ENCODE measurements at places on chromosomes 3 and 15. TPM values are rescaled to one million over a fixed set of nuclear protein-coding genes. Genes with fewer than 3 reads are reported as not detected.

DNA sequence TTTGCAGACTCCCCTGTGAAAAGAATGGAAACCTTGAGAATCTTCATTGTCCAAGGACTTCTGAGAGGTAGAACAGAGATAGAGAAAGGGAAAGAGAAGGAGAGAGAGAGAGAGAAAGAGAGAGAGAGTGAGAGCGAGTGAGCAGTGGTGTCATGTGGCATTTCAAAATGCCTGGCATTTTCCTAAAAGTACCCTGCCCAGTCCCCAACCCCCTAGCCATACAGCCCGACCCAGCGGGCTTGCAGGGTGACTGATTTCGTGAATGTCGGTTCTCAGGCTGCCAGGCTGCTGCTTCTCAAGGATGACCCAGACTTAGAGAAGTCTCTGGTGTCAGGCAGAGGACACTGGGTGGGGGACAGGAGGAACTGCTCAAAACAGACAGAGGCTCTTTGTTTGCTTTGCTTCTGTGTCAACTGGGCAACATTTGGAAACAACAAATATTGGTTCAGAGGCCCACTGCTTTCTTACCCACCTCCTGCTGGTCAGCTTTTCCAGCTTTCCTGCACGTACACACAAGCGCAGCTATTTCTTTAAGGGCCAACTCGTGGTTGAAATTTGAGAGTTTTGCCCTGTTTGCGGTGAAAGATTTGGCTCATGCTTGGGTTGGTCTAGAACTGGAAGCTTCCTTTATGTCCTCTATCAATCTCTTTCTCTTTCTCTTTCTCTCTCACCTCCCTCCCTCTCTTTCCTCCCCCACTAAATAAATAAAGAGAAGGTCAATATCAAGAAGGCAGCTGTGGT, 3.7 kb upstream of the TF start:
- no peak overlapping the region for H3K4me3 ChIP-seq
- no peak overlapping the region for H3K27ac ChIP-seq
- peaks cover 9% of the 10 kb centered on the region for H3K36me3 ChIP-seq
- no peak for DNase-seq
- H3K27me3 ChIP-seq, result peaks cover 2% of the 10 kb centered on the region
- H3K4me1 ChIP-seq, result peaks cover 2% of the 10 kb centered on the region

GRCh38 chr3:16124636-16125035, 49.8 kb upstream of the GALNT15 start:
- H3K27ac ChIP-seq, result no peak overlapping the region
- DNase-seq, result no peak
- H3K36me3 ChIP-seq, result peaks cover 5% of the 10 kb centered on the region
- H3K4me3 ChIP-seq, result no peak overlapping the region

DNA sequence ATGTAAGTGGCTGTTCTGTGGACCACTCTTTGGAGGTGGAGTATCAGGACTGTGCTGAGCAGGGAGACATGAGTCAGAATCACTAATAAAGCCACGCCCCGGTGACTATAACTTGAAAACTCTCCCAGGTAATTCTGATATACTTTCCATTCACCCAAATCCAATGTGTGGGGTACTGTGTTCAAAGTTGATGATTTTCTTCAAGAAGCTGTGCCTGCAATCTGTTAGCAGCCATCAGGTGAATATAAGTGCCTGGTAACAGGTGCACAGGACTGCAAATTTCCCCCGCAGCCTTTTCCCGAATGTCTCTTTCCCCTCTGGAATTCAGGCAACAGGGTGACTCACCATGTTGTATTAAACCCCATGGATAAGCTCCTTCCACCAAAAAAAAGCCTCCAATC, 17.0 kb downstream of the MAGI1 start:
- H3K36me3 ChIP-seq, result no peaks in the 10 kb centered on the region
- DNase-seq, result no peak
- H3K4me3 ChIP-seq, result no peak overlapping the region

DNA sequence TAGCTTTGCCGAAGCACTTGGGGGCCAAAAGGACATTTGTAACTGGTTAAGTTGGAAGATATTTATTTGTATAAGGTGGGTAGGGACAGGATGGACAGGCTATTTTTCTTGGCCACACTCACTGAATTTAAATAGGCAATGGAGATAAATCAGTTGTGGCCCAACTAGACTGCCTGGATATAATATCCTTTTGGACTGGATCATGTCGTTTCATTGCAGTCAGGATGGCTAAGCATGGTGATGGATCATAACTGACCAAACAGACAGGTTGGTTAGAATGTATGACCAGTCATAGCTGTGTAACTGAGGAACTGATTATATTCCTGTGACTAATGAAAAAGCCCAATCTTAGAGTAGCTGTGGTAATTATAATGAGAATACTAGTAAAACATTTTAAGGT, 284.0 kb downstream of the LPP start:
- H3K36me3 ChIP-seq, result no peaks in the 10 kb centered on the region
- no peaks in the 10 kb centered on the region for H3K27me3 ChIP-seq
- H3K27ac ChIP-seq, result no peak overlapping the region
- peaks cover 2% of the 10 kb centered on the region for H3K4me1 ChIP-seq
- DNase-seq, result no peak

DNA sequence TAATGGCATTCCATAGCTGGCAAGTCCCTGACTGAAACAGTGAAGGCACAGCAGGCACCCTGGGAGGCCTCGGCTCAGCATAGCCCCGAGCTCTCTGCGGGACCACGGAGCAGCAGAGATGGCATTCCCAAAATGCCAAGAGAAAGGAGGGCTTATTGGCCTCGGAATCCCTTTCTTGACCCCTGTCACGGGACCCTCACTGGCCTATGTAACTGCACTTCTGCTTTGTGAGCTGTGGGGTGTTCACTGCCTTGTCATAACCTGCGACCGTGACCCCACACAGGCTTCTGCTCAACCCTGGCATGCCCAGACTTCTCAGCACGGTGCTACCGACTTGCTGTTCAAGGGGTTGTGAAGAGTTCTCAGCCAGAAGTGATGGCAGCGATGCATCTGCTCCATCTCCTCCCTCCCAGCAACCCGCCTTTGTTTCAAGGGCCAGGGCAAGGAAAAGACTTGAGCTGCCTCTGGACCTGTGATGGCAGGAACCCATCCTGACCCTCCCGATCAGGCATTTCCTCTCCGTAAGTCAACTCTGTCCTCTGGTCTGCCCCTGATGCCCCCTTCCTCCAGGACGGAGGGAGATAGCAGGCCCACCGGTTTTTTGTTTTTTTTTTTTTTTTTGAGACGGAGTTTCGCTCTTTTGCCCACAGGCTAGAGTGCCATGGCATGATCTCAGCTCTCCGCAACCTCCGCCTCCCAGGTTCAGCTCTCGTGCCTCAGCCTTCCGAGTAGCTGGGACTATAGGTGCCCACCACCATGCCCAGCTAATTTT, 30.5 kb downstream of the EHD4 start:
- H3K4me3 ChIP-seq, result no peak overlapping the region
- DNase-seq, result no peak
- peaks cover 9% of the 10 kb centered on the region for H3K4me1 ChIP-seq
- H3K36me3 ChIP-seq, result no peaks in the 10 kb centered on the region
- peaks cover 6% of the 10 kb centered on the region for H3K27me3 ChIP-seq

DNA sequence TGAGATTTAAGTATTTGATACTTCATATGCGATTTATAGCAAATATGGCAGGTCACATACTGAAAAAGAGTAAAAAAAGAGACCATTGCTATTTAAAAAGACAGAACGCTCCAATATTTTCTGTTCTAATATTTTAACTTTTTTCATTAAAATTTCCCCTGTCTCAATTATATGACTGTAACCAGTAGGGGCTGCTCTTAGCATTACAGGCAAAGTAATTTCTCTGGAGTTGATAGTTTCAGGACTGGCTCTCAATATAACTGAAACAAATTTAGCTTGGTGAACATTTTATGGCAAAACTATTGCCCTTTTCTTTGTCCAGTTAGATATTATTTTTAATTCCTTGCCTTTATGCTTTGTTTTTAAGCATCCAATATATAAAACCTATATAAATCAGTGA, 286.3 kb upstream of the ROBO2 start:
- H3K27me3 ChIP-seq, result no peaks in the 10 kb centered on the region
- no peaks in the 10 kb centered on the region for H3K36me3 ChIP-seq
- H3K4me3 ChIP-seq, result no peak overlapping the region
- no peaks in the 10 kb centered on the region for H3K4me1 ChIP-seq
- DNase-seq, result no peak

DNA sequence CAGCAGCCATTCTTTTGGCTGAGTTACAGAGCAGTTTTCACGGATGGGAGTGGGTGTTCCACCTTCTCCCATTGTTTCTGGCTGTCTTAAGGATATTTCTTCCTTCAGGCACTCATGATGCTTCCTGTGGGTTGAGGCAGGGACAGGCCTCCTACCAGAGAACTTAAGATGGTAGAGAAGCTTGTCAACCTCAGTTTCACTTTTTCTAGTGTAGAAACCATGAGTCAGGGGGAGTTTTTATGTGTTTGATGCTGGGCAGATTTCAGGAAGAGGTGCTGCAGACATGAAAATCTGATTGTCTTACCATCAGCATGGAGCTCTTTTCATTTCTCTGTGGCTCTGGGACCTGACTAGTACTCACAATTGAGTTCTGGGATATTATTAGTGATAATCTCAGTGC, 48.7 kb upstream of the VEPH1 start:
- no peaks in the 10 kb centered on the region for H3K36me3 ChIP-seq
- no peak overlapping the region for H3K27ac ChIP-seq
- H3K27me3 ChIP-seq, result no peaks in the 10 kb centered on the region
- no peaks in the 10 kb centered on the region for H3K4me1 ChIP-seq
- H3K4me3 ChIP-seq, result no peak overlapping the region

- DNase-seq, result no peak
- peaks cover 6% of the 10 kb centered on the region for H3K4me1 ChIP-seq
- no peaks in the 10 kb centered on the region for H3K27me3 ChIP-seq
Measured at GRCh38 chr3:45311327-45311726, 77.0 kb upstream of the LARS2 start.

Gene TRPM1
- not detected for total RNA-seq

Gene SLC28A2
- total RNA-seq, result not detected

Gene SATB1
- 80.5 TPM for total RNA-seq

Gene CPOX
- total RNA-seq, result 11.5 TPM

Gene CADPS
- total RNA-seq, result 265 TPM

Data from glutamatergic neuron (in vitro differentiated cells).